ENCODE measurements at places on chromosomes 3 and 15. TPM values are rescaled to one million over a fixed set of nuclear protein-coding genes. Genes with fewer than 3 reads are reported as not detected.

KNSTRN gene
- 16.0 TPM for total RNA-seq

GABRR3 gene
- not detected for total RNA-seq

SLC7A14 gene
- total RNA-seq = not detected

GOLIM4 gene
- 89.5 TPM for total RNA-seq

SELENOS gene
- total RNA-seq = 38.6 TPM

REC114 gene
- total RNA-seq = not detected

ACTRT3 gene
- total RNA-seq = 1.1 TPM

FGF12 gene
- total RNA-seq = 308 TPM

FAM3D gene
- not detected for total RNA-seq

DNA sequence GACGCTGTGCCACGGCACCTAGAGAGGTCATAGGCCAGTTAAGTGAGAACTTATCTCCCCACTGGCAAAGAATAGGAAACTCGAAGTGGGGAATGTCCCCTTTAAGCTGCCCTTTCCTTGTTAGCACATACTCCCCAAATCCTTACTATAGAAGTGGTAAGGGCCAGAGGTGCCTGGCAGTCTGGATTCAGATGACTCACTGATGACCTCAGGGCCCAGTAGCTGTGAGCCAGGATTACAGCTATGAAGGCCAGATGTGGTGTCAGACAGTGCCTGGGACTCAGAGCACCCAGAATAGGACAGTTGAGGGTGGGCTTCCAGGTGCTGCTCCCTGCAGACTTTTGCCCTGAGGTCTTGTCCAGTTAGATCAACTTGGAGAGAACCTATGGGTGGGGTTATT lies 37.7 kb downstream of the PDIA5 start:
- no peak for DNase-seq

GRCh38 chr15:43404130-43404529 lies 33.2 kb downstream of the TUBGCP4 start:
- no peak for DNase-seq

DNA sequence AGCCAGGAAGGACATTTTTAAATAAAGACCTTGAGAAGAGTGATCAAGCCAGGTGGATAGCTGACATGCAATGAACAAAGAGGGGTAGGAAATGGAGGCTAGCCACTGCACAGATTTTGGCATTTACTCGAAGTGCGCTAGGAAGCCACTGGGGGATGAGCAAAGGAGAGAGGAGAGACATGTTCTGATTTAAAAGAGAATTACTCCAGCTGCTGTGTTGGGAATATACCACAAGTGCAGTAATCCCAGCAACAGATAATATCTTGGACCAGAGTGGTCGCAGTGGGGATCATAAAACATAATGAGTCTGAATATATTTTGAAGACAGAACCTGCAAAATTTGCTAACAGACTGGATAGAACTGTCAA lies 19.9 kb downstream of the KPNA4 start:
- DNase-seq = no peak

DNA sequence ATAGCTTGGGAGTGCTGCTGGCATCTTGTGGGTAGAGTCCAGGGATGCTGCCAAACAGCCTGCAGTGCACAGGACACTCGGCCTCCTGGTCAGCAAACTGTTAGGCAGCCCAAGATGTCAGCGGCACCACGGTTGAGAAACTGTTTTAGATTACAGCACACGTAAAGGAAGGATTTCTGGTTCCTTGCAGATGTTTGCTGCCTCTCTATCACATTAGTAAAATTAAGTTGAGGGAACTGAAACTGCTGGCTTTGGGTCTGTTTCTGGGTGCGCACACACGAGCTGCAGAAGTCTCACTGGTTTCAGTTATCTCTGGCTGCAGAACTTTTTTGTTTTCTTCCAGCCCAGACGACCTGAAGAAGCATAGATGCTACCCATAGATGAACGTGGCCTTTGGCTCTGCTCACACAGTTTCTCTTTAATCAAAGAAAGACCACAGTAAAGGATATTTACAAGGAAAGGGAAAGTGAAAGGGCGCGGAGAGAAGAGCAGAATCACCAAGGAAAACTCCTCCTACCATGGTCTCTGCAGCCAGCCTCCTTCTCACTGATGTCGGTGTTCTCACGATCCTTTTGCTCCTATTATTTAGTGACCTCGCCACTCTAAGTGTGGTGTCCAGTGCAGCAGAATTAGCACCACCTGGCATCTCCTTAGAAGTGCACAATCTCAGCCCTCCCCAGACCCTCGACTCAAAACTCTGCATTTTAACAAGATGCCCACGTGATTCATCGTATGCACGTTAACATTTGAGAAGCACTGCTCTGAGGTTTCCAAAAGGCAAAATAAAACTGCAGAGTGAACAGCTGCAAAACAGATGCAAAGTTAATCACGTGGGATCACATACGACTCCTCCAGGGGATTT lies 50.6 kb upstream of the AKAP13 start:
- no peak for DNase-seq

DNA sequence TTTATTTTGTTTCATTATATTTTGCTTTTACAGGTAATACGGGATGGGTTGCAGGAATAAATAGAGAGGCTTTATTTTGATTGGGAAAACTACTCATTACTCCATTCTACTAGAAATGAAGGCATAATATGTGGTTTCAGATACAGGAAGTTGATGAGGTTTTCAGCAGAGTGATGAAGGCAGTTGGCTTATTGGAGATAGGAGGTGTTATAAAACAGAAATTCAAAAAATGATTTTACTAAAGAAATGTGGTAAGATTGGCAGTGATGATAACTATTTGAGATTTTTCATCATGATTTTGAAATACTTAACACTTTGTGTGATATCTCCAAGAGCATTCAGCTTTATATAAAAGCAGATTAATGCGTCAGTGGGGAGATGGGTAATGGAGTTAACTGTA lies 1445.7 kb upstream of the CADM2 start:
- DNase-seq = no peak

DNA sequence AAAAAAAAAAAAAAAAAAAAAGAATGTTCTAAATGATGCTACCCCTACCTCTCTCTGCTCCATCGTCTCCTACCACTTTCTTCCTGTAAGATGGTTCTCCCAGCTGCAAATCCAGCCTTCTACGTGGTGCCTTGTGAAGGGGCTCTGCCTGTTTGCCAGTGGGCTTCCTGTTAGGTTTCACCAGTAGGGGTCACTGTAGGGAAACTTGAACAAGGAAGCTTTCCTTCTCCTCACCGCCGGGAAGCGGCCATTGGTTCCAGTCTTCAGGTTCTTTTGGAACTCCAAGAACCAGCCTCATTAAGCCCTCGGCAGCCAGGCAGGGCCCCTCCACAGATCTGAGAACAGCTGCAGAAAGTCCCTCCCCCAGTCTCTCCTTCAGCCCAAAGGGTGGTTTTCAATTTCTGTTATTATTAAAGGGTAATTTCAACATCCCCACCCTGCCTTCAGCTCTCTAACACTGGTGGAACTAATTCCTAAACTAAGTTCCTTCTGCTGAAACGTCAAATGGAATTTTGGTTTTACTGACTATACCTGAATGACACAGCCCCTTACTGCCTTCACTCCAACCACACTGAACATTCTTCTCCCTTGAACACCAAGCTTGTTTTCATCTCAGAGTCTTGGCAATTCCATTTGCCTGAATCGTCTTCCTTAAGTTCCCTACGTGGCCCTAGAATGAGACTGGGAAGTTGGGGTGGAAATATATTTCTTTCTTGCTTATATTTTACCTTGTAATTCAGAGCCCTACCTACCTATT lies 13.5 kb downstream of the MCCC1 start:
- no peak for DNase-seq

GRCh38 chr15:67097424-67097823 lies 32.0 kb downstream of the SMAD3 start:
- DNase-seq = no peak

- no peak for DNase-seq
Measured at GRCh38 chr3:178231645-178232044, 304.6 kb upstream of the KCNMB2 start.

DNA sequence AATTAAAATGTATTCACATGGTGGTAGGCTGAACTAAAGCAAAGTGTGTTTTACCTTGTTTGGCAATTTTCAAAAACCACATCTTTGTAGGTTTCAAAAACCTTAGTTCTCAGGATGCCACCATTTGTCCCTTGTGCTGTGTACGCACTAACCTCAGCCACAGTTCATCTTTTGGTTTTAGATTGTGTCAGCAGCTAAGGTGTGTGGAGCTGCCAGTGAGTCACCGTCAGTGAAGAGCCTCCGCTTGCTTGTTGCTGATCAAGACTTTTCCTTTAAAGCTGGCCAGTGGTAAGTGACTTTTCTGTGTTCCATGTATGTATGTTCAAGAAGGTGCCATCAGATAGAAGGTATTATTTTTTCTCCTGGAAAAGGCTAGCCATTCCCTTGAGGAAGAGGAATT lies 21.1 kb downstream of the OXNAD1 start:
- no peak for DNase-seq

GRCh38 chr3:170864525-170865208 lies 5.3 kb downstream of the RPL22L1 start:
- DNase-seq = no peak

- DNase-seq = no peak
Measured at GRCh38 chr3:142022381-142022780, 127.0 kb downstream of the TFDP2 start.

- no peak for DNase-seq
Measured at GRCh38 chr15:50883903-50884302, 24.6 kb upstream of the AP4E1 start.

- DNase-seq = no peak
Measured at GRCh38 chr15:38828031-38828532, 263.5 kb upstream of the RASGRP1 start.

DNA sequence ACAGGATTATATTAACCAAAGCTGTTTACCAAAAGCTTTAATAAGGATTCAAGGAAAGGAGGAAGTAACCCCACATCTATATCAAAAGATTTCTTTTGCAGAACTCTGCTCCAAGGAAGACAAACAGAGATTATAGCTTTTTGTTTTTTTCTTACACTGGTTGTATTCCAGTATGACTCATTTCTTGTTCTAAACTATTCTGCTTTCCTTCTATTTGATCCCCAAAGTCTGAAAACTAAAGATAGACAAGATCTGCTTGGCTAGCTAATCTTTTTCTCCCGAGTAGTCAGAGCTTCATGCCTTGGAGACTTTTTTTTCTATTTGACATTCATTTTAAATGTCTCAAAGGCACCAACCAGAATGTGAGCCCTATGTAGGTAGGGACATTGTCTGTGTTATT lies 36.8 kb upstream of the FRMD5 start:
- DNase-seq = no peak

DNA sequence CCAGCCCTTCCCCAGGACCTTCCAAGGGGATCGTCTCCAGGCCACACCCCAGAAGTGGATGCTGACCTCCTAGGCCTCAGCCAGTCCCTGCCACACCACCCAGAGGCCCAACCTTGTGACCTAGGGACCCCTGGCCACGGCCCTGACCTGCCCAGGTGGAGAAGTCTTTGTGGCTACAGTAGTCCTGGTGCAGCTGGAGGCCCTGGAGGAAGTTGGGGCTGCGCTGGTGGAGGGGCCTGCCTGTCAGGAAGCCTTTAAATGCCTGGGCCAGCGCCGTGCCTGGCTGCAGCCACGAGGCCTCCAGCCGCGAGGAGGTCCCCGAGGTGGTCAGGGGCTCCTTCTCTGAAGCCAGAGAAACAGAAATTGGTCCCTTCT lies 23.4 kb downstream of the PLA2G4D start:
- no peak for DNase-seq

DNA sequence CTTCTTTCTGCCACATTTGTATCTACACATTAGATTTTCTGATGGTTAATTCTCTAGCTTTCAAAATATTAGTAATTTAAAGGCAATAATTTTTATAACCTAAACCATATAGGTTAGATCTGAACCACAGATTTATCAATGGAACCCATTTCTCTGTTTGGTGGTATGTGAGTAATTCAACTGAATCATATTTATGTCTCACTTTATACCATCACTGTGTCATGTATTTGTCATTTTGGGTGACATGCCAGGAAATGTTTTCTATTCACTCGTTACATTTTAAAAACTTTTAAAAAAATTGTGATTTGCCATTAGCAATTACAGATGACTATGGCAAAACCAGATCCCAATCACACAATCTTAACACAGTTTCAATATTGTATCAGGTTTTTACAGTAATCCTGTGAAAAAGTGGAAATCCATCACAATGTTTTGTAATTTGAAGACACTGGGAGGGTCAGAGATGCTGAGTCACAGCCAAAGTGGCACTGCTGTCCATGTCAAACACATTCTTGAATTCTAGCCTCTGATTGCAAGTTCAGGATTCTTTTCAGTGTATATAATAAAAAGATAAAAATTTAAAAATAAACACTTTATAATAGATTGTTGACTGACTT lies 356.0 kb upstream of the RBMS3 start:
- DNase-seq = no peak

DNA sequence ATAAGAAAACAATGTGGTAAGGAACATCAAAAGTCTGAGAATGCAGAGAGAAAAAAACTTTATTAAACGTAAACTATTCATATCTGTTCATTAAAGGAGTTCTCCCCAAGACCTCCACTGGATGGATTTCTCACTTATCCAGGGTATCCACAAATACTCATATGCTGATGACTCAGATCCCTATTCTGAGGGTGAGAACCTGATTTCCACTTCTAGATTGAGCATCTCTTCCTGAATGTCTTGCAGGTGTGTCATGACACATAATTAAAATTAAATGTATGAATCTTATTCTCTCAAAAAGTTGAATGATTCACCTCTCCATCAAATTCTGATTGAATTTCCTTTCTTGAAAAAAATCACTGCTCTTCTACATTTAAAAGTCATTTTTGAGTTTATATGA lies 199.9 kb downstream of the MFSD1 start:
- no peak for DNase-seq

GRCh38 chr15:38438031-38438986 lies 15.6 kb upstream of the FAM98B start:
- no peak for DNase-seq

- no peak for DNase-seq
Measured at GRCh38 chr3:180102134-180102533, 65.4 kb upstream of the PEX5L start.

GRCh38 chr3:106957029-106957428 lies 420.2 kb upstream of the CCDC54 start:
- DNase-seq = no peak

- no peak for DNase-seq
Measured at GRCh38 chr3:42500909-42501308, 1.5 kb upstream of the VIPR1 start.

DNA sequence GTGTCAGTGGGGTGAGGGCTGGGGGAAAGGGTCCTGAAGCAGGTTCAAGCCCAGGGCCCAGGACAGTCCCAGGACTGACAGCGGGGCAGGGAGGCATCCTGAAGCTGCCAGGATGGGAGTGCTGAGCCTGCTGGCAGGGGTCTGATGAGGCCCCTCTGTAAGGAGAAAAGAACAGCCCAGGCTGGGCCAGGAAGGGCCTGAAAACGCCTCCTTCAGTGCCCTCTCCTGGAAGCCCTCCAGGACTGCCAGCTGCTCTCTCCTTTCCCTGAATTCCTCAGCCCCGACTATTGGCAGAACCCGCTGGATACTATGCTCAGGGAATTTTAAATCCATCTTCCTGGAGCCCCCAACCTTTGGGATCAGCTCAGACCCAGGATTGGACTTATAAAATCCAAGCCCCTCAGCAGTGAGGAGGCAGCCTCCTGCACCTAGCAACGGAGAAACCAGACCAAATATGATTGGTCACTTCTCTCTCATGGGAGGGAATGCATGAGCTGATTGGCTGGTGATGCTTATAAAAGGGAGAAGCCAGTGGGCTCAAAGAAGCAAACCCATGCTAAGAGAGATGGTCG lies 203.5 kb upstream of the LINGO1 start:
- DNase-seq = no peak

- DNase-seq = no peak
Measured at GRCh38 chr3:122986693-122987179, 40.8 kb downstream of the SEMA5B start.
